Fibroblast of gingiva (primary cell): ENCODE measurements at places on chromosomes 11 and 22.

GRCh38 chr22:24028533-24028932 is 17.4 kb downstream of the CABIN1 start:
- DNase-seq: no peak

GRCh38 chr11:32890843-32891656 is 1.6 kb upstream of the QSER1 start:
- DNase-seq: no peak

- no peak for DNase-seq
These were observed 17.5 kb downstream of the GLB1L2 start for GRCh38 chr11:134349109-134349801.

- no peak for DNase-seq
These were observed 116.2 kb downstream of the FAT3 start for GRCh38 chr11:92340839-92341238.

DNA sequence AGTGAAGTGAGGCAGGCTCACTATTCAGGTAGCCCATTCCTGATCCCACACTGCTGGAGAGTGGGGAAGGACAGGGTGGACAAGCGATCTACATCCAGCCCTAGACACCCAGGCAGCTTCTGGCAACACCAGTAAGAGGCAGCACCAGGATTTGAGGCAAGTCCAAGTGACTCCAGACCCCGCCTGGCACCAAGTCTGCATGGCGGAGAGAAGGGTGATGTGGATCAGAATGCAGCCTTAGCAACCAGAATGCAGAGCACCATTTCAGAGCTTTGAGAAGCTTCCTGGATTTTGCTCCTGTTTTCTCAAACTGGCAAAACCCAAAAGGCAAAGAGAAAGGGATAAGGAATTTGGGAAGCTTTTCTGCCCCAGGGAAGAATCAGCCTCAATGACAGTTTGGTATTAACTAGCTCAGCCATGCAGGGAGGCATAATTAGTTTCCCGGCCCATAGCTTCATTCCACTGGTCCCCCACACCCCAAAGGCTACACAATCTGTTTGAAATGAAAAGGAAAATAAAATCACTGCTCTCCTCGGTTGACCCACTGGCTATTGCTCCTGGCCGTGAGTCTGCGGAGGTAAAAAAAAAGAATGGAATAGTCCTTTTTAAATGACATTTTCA is 17.3 kb downstream of the GALNT18 start:
- DNase-seq: no peak

- peak; percentile 11 for DNase-seq
These were observed 34.7 kb downstream of the RNF169 start for GRCh38 chr11:74783241-74783871.

- DNase-seq: peak; percentile 71
These were observed 16.5 kb downstream of the ZBTB16 start for GRCh38 chr11:114075891-114076441.

DNA sequence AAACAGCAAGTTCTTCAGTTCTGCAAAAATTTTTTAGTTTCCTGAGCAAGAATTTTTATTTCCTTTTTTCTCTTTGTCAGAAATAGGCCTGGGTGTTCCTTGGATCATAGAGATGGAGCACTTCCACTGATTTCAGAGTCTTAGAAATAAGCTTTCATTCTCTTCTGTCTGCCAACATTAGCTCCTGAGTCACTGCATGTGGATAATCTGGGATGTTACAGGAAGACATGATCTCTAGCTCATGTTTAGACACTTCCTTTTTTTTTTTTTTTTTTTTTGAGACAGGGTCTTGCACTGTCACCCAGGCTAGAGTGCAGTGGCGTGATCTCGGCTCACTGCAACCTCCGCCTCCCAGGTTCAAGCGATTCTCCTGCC is 13.2 kb upstream of the TMEM218 start:
- DNase-seq: no peak

GRCh38 chr11:113363406-113363805 is 24.2 kb upstream of the ANKK1 start:
- DNase-seq: no peak

- DNase-seq: no peak
These were observed 15.6 kb upstream of the SHISAL1 start for GRCh38 chr22:44328326-44328725.
